Karpas-422 (cell line): ENCODE measurements at places on chromosomes 5 and 9.

DNA sequence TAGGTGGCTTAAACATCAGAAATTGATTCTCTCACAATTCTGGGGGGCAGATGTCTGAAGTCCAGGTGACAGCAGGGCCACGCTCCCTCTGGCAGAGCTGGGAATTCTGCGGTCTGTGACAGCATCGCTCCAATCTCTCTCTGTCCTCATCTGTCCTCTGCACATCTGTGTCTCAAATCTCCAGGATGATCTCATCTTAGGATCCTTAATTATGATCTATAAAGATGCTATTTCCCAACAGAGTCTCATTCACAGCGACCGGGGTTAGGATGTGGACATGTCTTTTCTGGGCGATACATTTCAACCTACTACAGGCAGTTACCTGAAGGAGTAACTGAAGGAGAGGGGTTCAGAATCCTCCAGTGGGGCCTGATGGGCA is 31.4 kb downstream of the ANKRD33B start:
- no peak for DNase-seq

DNA sequence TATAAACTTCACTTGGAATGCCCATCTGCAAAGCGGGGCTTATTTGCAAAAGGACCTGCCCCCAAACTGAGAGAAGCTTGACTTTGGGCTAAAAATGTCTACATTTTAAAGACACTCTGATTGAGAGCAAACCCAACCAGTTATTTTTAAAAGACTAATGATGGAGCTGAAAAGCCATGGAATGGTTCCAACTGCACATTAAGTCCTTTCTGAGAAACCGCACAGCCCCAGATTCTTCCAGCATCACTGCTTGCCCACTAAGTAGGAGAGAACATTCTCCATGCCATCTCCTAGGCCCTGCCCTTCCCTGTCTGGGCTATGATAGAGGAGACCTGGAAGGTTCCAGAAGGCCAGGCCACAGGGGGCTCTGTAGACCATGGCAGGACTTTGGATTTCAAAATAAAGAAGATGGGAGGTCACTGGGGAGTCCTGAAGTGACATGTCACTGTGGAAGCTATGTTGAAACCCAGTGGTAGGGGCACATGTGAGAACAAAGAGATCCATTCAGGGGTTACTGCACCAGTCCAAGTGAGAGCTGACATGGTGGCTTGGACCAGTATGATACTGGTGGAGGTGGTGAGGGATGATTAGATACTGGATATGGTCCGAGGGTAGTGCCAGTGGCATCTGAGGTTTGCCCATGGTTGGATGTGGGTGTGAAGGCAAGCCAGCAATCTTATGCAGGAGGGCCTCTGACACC is 179.2 kb downstream of the DAB2IP start:
- DNase-seq: no peak

- peak; percentile 65 for DNase-seq
These were observed 606 bp downstream of the EEIG1 start for GRCh38 chr9:127980060-127980705.

DNA sequence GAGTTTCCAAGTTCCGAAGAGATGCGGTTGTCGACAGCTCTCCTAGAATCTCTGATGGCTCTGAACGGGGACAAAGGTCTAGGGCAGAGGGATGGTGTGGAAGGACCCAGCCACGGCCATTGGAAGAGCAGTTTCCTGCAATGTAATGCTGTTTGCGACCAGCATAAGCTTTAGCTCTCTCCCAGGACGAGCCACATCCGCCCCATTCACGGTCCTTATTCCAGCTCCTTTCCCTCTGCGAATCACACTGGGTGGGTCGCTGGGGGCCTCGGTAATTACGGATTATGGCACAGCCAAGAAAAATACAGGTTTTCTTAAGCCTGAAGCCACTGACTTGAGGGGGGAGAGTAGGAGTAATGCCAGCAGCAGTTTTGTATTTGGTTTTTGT is 22.7 kb downstream of the ANXA2R start:
- peak; percentile 62 for DNase-seq

DNA sequence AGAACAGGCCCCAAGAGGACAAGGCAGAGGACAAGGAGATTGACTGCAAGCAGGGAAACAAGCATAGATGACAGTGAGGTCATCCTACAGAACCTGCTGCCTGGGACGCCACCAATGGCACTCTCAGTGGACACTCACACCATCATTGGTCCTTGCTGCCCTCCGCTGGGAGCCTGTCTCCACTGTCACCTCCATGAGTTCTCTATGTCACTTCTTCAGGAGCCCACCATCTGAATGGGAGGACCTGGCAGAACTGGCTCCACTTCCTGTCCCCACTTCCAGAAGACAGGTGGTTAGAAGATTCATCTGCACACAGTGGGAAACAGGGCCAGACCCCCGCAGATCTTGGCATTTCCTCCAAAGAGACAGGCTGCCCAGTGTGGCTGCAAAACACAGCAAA is 188.9 kb downstream of the HSD17B3 start:
- DNase-seq: no peak

- DNase-seq: no peak
These were observed 6.2 kb upstream of the CPEB4 start for GRCh38 chr5:173881811-173882575.

- no peak for DNase-seq
These were observed 35.7 kb downstream of the SECISBP2 start for GRCh38 chr9:89353989-89354388.

- DNase-seq: no peak
These were observed 11.8 kb upstream of the TGFBI start for GRCh38 chr5:136016945-136017530.

- DNase-seq: no peak
These were observed 11.8 kb downstream of the OTULIN start for GRCh38 chr5:14676320-14676719.

DNA sequence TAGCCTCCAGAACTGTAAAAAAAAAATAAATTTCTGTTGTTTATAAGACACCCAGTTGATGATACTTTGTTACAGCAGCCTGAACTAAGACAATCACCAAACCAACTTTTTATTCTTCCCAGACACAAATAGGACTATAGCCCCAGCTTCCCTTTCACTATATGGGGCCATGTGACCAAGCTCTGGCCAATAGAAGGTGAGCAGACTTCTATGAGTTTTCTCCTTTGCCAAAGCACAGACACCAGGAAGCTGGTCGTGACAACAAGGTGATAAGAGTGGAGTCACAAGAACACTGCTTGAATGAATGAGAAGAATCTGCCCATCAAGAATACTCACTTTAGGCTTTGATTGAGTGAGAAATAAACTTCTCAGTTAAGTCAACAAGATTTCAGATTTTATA is 217.7 kb downstream of the DEPDC1B start:
- DNase-seq: no peak

DNA sequence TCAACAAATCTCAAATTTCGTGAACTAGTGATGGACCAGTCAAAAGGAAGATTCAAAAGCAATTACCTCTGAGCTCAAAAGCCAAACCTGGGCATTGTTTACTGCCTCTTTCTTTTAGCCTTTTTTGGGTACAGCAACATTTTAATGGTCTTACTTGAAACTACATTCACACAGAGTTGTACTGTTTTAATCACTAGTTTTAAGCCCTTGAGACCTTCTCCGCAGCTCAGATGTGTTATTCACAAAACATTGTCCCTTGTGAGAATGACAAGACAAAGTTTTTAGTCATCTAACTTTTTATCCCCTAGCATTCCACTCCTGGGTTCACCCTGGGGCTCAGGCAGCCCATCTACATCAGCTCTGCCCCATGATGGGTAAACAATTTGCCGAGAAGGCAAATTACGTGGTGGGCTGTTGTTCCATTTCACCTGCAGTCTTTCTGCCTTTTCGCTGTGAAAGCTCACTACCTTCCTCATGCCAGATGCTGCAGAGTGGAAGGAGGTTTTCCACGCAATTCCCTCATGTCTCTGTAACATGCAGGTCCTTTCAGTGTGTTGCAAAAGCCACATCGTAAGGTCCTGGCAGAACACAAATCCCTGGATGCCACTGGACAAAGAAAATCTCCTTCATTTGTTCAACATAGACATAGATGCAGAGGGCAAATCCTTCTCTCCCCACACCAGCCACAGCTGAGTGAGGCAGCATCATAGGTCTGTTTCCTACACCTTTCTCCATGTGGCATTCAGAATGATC is 175.7 kb downstream of the EBF1 start:
- DNase-seq: no peak

DNA sequence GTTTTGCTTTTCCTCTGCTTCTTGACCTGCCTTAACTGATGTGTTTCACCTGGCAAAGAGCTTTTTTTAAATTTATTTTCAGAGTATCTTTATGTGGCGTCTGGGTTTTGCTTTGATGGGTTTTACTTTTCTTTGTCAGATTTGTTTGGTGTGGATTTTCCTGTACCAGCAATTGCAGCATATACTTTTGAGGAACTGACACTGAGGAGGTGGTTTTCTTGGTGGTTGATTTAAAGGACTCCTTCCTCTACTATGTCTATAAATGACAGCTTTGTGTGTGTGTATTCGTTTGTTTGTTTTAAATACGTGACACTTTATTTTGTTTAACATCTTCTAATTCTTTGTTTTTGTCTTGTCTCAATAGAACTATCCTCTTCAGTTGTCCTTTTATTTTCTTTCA is 1071.9 kb upstream of the ARRDC3 start:
- no peak for DNase-seq

DNA sequence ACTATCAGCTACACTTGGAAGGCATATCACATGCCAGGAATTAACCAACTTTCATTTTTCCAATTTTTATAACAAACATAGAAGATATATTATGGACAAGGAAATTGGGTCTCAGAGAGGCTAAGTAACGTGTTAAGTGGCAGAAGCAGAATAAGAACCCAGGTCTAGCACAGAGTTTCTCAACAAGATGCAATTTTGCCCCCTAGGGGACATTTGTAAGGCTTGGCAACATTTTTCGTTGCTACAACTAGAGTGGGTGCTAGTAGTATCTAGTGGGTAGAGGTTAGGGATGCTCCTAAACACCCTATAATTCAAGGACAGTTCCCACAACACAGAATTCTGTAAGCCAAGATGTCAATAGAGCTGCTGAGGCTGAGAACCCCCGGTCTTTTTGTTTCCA is 180.6 kb downstream of the SNCAIP start:
- peak; percentile 63 for DNase-seq

GRCh38 chr9:71767163-71767775 is 1.0 kb downstream of the CEMIP2 start:
- DNase-seq: no peak

DNA sequence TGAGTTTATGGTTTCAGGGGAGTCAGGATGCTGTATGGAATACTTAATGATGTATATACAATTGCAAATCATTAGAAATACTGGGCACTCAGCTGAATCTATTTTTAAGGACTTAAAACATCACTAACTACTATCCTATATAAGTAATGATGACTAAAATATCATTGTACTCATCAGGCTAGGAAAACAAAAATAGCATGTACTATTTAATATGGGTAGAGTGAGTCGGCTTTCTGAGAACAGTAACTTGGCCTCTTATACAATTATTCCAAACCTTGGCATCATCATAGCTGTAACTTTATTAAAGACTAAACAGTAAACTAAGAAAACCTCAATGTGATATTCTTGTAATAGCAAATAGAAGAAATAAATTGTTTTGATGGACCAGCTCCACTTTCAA is 94.5 kb downstream of the PJA2 start:
- no peak for DNase-seq

DNA sequence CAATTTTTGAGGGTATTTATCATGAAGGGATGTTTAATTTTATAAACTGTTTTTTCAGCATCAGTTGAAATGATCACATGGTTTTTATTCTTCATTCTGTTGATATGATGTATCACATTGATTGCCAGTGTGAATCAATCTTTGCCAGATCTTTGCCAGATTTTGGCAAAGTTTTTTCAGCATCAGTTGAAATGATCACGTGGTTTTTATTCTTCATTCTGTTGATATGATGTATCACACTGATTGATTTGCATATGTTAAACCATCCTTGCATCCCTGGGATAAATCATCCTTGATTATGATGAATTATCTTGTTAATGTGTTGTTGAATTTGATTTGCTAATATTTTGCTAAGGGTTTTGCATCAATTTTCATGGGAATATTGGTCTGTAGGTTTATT is 140.9 kb upstream of the TAS2R1 start:
- no peak for DNase-seq

- DNase-seq: no peak
These were observed 265.0 kb upstream of the FAM174A start for GRCh38 chr5:100270023-100270771.

DNA sequence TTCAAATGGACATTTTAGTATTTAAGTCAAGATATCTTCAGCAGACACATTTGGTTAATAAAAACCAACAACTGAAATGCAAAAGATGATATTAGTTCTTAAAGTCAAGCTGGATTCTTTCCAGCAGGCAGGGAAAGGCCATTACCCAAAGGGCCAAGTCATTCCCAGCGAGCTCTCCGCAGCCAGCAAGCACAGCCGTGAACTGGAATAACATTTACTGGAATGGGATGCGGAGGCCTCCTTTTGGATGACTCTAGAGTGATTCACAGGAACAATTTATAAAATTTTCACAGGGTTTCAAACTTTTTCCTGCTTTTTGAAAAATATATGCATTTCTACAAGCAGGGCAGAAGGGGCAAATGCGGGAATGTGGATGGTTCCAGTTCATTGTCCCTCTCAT is 76.6 kb upstream of the DAB2 start:
- DNase-seq: no peak

DNA sequence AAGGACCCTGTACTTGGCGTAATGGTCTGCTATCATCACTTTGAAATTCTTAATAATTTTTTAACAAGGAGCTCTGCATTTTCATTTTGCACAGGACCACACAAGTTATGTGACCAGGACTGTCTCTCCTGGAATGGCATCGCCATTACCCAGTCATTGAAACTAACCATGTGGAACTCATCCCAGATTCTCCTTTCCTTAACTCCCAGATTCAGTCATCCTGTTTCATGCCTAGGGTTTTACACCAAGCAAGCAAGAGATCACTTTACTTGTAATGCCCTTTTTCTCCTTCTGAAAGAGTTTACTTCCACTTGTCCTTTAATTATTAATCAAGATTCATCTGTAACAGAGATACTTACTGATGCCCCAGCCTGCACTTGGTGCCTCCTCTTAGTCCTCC is 12.0 kb downstream of the FRMD3 start:
- DNase-seq: no peak

DNA sequence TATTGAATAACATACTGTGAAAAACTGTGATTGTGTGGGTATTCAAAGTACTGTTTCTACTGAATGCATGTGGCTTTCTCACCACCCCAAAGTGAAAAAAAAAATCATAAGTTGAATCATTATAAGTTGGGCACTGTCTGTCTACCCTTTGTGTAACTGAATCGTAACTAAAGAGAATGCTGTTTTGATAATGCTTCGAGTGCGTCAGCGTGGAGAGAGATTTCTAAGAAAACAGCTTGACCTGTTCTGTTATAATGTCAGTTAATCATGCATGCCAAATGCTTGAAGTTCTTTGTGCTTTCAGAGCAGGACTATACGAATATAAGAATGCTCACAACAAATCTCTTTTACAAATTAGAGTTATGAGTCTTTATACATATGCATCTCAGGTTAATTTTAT is 148.8 kb upstream of the SGCD start:
- no peak for DNase-seq

GRCh38 chr5:115262011-115262320 is 711 bp downstream of the PGGT1B start:
- DNase-seq: no peak
